ENCODE measurements at places on chromosomes 5 and 9.

DNA sequence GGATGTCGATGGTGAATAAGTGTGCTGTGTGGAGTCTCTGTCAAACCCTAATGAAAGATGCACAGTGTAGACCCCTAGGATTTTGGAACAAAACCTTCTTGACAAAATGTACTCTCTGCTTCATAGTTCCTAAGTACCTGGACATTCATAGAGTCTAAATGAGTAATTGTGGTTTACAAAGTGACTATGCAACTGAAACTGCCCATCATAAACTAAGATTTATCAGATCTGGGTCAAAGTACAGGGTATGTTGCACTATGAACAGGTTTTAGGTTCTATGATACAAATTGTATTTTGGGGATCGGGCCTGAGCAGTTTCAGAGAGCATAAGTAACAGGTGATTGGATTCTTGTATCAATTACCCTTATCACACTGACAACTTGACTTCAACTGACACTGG, 79.4 kb downstream of the LURAP1L start:
- no peak for DNase-seq

DNA sequence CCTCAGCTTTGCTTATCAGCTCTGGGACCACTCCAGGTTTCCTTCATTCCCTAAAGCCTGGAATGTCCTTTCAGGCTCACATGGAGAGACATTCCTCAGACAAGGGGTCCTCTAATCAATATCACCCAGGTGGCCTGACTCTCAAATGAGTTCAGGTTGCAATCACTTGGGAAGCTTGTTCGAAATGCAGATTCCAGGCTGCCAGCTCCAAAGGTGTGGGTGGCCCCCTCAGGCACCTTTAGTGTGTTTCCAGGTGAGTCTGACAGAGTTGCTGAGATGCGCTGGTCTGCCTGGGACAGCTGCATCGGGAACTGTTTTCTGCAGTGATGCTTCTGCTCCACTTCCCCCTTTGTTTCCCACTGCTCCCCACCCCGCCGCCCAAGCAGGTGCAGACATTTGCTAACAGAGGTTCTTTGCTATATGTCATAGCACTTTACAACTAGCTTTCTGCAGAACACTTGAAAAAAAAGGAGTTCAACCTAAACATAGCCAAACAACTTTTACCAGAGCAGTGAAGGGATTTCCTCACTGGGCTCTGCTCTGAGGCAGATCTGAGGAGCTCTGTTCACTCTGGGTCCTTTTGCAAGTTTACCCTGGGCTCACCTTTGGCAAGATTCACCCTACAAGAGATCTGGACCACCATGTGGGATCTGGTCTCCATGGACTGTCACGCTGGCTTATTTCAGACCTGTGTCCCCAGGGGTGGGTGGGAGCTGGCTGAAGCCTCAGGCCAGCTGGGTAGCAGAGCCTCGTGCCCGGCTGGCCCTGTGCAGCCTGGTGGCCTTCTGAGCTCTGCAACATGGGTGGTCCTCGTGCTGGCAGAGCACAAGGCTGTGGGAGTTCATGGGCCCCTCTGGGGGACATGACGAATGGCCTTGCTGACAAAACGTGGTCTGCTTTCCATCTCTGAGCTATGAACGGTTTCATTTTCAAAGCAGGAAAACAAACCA, 539.6 kb downstream of the CCDC171 start:
- no peak for DNase-seq

DNA sequence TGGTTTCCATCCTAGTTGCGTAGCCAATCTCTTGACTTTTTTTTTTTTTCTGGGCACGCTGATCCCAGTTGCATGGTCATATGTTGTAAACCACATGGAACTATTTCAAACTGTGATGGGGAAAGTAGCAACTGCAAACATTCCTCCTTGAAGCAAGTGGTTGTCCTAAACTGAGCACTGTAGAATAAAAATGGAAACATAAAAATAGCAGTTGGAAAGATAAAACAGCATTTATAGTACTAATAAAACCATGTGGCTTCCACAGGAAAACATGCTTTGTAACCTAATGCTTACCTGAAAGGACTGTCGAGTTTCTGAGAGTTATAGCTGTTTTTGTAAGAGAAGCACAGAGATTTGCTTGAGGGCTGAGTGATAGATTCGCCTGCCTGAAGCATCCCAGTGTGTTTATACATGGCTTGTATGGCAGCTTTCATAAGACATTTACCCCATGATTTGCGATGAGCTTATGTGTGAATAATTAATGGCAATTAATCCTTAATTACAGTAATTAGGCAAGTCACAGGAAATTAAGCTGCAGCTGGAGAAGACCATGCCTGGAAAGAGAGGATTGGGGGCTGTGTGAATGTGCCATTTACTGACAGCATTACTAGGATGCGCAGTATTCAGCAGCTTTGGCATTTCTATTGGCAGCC, 136.5 kb downstream of the PBX3 start:
- DNase-seq, result no peak

DNA sequence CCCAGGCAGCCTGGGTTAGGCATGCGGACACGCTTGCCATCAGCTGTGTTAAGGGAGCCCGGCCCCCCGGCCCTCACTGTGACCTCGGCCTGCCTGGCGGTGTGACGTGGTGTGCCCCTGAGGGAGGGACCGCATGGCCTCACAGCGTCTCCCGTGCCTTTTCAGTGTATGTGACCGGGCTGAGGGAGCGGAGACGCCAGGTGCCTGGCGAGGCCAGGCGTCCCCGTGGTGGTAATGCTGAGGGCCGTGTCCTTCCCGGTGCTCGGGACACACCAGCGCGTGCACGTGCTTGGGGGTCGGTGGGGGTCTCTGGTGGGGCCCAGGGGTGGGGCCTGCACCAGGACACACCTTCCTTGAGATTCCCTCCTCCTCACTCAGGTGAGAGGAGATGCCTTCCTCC, 10.9 kb downstream of the RNU6ATAC start:
- no peak for DNase-seq

DNA sequence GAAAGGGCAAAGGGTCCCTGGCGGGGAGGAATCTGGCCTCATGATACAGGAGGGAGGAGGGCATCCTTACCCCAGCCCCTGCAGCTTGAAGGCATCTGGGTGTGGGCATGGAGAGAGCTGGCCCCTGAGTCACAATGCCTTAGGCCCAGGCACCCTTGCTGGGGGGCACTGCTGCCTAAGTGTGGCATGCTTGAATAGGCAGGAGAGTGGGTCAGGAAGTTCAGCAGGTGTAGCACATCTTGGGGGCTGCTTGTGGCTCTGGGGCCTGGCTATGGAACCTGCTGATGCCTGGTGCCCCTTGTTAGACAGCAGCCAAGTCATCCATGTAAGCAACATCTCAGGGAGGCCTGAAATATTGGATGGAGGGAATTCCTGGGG, 63.1 kb downstream of the HSPA4 start:
- no peak for DNase-seq

- no peak for DNase-seq
These were observed 142.9 kb downstream of the DMAC1 start for GRCh38 chr9:7656636-7657035.

DNA sequence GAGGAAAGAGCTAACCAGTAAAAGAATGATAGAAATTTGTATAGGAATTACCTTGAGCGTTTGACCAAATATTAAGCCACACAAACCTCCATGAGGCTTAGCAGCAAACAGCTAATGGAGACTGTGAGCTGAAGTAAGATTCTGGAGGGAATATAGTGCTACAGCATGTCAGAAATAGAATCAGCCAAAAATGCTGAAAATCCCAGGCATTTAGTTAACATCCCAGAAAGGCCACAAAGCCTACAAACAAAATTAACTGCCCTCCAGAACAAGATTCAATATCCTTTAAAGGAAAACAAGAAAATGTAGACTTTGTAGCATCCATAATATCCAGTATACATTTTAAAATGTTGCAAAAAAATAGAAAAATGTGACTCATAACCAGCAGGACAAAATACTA, 257.8 kb upstream of the TUSC1 start:
- no peak for DNase-seq

DNA sequence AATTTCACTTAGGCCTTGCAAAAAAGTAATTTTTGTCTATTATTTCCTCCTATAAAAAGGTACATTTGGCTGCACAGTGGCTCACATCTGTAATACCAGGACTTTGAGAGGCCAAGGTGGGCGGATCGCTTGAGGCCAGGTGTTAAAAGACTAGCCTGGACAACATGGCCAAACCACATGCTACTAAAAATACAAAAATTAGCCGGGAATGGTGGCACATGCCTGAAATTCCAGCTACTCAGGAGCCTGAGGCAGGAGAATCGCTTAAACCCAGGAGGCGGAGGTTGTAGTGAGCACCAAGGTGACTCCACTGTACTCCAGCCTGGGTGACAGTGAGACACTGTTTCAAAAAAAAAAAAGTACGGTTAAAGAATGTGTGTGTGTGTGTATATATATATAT, 15.7 kb downstream of the NUP155 start:
- DNase-seq, result no peak

GRCh38 chr5:16502866-16503265, 37.3 kb upstream of the ZNF622 start:
- DNase-seq, result no peak

- no peak for DNase-seq
These were observed 7.7 kb downstream of the ENTPD8 start for GRCh38 chr9:137433349-137433915.

GRCh38 chr5:158701406-158702177, 398.1 kb downstream of the EBF1 start:
- no peak for DNase-seq

Data from activated T-helper 1 cell treated with anti-CD3 and anti-CD28 coated beads, Interleukin-2, amount 50 U/mL, for 16 hours (primary cell).